ENCODE measurements at places on chromosomes 1 and 21.

DNA sequence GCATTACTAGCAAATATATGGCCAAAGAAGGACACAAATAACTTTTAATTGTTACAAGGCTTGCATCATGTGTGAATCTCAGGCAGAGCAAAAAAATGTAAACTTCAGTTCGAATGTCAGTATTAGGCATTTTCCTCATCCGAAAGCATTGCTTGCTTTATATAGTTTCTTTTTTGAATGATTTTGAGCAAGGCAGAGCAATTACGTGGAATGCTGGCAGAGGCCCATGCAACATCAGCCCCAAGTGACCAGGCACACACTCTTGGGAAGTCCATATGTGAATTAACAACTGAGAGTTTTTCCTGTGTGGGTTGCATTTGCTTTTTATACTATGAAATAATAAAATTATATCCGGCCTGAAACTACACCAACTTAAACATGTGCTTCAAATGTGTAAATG lies 274.8 kb downstream of the PTPRC start:
- no peak for DNase-seq

DNA sequence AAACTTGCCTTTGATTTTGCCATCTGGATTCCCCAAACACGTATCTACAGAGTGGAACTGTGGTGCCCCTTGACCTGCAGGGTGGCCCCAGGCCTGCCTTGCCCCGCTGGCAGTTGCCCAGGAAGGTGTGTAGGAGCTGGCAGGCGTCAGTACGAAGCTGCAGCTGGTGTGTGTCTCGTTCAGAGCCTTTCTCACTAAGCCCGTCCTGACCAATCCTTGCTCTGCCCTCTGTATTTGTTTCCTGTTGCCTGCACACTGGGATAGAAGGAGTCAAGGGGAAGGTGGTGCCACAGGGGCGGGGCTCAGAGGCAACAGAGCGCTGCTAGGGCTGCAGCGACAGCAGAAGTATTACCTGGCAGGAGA lies 5.2 kb upstream of the VSIG8 start:
- DNase-seq = peak; percentile 61

GRCh38 chr1:185696422-185697150 lies 37.6 kb upstream of the HMCN1 start:
- no peak for DNase-seq

DNA sequence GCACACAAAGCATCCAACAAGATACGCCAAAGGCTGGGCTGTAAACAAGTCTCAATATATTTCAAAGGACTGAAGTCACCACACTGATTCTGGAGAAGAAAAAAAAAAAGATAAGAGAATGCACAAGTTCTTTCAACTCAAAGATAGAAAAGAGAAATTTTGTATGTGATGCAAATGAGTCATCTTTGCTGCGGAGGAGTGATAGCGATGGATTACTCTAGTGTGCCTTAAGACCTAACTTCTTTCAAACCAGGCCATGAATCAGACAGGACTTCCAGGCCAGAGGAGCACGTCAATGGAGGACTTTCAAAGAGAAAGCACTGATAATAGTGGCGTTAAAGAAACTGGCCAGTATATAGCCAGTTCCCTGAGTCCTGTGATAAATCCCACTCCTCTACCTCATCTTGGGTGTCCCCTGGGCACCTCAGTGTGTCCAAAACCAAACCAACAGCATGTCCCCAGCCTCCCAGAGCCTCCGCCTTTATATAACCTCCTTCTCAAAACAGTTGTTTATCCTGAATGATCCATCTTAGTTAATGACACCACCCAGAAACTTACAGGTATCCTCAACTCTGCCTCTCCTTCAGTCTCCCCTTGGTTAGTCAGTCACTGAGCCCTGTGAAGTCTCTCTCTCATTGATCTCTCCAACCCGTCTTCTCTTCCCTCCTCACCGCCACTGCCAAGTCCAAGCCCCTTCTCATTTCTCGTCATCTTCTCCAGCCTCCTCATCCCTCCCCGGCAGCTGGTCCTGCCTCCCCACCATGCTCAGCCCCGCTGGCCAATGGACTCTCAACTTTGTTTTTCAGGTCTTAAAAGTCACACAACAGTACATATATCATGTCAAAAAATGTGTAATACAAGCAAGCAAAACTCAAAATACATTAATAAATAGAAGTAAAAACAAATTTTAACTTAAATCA lies 47.2 kb upstream of the IFFO2 start:
- no peak for DNase-seq

DNA sequence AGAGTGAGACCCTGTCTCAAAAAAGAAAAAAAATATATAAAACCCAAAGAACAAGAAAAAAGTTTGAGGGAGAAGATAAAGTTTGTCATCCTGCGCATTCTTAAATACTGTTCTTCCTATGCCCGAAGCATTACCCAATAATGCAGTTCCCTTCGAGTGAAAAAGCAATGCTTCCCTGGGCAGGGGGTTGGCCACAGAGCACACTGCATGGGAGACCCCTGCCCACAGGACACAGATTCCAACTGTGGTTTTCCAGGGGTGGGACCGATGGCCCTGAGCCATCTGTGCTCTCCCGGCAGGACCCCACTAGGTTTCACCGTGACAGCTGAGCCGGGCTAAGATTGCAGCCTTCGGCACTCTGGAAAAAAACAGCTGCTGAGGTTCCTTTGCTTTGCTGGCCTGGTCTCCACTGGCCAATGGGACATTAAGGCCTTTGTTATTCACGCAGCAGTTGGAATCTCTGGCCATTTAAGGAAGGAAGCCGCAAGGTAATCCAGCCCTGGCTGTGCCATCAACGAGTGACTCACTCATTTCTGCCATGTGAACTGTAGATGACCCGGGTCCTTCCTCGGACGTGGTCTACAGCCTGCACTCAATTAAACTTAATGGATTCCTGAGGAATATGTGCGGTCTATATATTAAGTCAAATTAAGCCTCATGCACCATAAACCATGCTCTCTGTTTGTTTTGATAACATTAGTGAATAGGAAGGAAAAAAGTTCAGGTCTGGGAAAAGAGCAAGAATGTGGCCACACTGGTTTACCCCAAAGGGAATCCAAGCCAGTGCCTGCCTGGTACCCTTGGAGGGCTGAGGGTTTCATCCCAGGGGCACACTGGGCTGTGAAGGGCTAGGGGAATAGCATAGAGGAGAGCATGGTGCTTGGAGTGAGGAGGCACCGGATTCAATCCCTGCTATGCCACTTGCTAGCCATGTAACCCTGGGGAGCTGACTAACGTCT lies 163.2 kb downstream of the ZBTB18 start:
- DNase-seq = peak; percentile 89

DNA sequence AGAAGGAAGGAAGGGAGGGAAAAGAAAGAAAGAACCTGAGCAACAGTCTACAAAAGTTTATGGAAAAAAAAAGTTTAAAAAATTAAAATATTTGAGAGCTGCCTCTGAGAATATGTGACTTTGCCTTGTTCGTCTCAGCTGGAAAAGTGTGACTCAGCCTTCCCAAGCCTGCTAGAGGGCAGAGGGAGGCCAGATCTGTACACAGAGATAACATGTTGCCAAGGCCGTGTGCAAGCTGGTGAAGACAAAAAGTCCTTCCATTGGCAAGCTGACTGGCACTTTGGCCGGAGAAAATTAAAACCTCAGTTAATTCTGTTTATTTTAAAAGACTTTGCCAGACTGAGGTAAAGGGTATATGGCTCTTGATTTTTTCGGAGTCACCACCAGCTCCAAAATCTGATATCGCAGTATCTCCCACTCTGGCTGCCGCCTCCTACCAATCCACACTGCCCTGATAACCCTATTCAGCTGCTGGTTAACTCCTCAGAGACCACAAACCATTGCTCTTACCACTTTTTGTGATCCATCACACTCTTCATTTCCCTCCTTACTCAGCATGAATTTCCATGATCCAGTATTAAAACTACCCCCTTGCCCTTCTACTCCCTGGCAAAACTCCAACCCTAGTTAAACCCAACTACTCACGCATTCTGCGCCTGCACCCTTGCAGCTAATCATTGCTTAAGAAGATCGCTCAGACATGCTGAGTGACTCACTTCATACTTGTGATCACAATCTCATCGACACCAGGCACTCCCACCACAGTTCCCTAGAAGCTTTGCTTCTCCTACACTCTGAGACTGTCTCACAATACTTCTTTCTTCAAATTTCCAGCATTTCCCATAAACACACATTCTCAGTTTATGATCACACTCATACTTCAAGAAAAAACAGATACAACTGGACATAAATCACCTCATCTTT lies 5.7 kb upstream of the PPP1R15B start:
- peak; percentile 99 for DNase-seq

DNA sequence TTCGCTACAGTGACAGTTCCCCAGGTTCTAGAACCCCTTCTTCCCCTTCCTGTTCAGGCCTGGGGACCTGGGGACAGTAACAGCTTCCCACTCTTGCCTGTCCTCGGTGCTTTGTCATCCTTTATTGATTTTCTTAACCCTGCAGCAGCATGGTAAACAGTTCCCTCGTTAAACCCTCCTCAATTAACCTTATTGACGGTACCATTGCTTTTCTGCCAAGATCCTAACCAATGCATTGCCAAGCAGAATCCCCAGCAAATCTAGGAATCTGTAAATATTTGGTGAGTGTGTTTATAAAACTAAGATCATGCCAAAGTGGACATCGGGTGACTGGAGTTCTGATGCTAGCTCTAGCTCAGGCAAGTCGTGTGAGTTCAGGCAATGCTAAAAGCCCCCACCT lies 99.6 kb upstream of the KAZN start:
- no peak for DNase-seq

- DNase-seq = no peak
Measured at GRCh38 chr1:48341221-48341620, 118.7 kb downstream of the SLC5A9 start.

DNA sequence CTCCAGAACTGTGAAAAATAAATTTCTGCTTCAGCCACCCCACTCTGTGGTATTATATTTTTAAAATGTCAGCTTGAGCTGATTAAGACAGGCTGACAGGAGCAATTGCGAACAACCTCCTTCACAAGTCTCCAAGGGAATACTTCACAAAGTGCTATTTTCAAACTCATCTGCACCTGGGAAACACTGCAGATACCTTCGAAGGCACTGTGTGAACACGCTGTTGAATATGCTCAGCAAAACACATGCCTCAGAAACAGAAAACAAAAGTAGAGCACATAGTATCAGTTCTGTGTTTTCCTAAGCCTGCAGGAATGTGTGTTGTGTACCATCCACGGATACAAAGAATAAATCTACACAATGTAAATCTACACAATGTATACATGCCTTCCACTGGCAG lies 10.6 kb downstream of the TSPAN2 start:
- no peak for DNase-seq
